Activated CD8-positive, alpha-beta memory T cell treated with anti-CD3 and anti-CD28 coated beads for 48 hours (primary cell): ENCODE measurements at places on chromosomes 1 and 21.
A peak's percentile ranks its signal among the peaks of the same experiment; 100 is the strongest.

GRCh38 chr1:159100589-159100988 is 24.0 kb upstream of the AIM2 start:
- DNase-seq = no peak

- DNase-seq = no peak
These were observed 122.1 kb downstream of the LRIG2 start for GRCh38 chr1:113194846-113195830.

DNA sequence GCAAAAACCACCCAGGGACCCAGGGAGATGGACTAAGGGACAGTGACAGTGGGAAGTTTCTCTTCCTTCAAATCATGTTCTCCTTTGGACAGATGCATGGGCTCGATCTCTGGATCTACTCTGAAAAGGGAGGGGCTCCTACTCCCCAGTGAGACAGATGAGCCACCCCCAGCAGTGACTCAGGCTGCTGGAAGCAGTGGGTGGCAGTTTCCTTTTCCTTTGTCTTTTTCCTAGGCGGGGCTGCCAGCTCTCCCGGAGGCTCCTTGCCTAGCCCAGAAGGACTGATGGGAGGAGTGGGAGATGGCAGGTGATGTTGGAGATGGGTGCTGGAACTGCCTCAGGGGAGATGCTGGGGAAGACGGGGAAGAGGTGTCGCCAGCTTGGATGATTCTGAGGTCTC is 41.0 kb upstream of the IGSF21 start:
- DNase-seq = no peak

- DNase-seq = no peak
These were observed 491 bp upstream of the RAP1A start for GRCh38 chr1:111618961-111619634.

DNA sequence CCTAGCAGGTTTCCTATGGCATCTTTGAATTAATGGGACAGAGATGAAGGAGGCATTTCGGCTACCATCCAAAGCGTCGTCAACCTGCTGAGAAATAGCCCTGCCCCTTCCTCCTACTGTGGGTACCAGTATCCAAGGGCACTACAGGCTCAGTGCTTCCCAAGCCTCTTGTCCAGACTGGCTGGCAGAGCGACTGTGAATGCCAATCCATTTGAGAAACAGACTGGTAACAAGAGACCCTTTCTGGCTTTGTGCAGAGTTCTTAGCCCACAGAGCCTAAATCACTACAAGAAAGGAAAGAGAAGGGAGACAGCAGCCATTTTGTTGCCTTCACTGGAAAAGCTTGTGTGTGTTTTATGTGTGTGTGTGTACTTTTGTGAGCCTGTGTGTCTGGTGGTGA is 115.5 kb downstream of the HMGB4 start:
- DNase-seq = no peak

- DNase-seq = peak; percentile 20
These were observed 37.0 kb downstream of the CAPN8 start for GRCh38 chr1:223628233-223629125.

DNA sequence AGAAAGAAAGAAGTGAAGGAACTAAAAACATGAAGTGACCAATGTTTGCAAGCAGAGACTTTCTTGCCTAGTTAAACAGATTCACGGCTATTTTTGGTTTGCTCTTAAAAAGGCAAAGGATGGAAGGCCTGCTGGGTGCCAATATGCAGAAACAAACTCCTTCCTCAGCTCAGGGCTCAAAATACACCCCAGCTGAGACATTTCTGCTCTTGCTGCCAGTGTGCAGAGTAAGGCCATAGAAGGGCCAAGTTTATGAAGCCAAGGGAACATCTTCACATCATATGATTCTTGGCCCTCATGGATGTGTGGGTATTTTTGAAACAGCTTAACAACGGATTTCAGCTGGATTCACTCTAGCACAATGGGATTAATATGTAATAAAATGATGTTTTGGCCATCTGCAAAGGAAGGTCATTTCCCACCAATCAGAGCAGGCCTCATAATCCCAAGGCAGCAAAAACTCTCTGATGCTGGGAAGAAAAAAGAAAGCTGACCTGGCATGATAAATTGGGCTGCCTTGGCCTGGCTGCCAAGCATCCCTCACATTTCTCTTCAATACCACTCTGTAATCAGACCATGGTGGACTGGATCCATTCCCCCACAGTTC is 70.7 kb downstream of the CAPZB start:
- DNase-seq = no peak

DNA sequence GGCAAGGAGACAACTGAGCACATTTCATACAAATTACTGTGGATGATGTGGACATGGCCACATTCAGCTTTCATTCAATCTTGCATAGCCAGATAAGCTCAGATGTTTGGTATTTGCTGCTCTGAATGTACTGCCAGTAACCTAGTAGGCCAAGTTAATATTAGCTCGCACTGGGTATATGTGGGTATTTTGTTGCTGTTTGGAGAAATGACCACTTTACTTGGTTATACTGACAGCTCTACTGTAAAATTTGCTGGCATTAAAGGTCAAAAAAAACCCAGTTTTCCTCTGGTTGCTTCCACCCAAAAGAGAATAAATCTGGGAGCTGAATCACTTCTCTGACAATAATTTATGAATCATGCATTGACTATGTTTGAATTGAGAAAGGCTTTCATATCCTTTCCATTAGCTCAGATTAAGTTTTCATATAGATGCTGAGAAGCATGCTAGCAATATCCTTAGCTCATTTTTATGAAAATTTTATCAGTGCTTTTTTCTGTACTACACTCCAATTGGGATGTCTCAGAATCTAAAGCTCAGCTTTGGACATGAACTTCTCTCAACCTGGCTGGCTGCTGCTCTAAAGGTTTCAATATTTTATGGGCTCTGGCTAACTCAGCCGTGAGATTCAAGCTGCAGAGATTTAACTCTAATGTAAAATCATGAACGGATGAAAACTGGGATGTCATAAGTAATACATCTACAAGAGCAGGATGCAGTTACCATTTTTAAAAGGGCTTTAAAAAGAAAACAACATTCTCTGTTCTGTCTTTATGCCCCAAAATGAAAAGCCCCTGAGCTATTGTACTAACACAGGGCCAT is 330.0 kb downstream of the BARHL2 start:
- no peak for DNase-seq

DNA sequence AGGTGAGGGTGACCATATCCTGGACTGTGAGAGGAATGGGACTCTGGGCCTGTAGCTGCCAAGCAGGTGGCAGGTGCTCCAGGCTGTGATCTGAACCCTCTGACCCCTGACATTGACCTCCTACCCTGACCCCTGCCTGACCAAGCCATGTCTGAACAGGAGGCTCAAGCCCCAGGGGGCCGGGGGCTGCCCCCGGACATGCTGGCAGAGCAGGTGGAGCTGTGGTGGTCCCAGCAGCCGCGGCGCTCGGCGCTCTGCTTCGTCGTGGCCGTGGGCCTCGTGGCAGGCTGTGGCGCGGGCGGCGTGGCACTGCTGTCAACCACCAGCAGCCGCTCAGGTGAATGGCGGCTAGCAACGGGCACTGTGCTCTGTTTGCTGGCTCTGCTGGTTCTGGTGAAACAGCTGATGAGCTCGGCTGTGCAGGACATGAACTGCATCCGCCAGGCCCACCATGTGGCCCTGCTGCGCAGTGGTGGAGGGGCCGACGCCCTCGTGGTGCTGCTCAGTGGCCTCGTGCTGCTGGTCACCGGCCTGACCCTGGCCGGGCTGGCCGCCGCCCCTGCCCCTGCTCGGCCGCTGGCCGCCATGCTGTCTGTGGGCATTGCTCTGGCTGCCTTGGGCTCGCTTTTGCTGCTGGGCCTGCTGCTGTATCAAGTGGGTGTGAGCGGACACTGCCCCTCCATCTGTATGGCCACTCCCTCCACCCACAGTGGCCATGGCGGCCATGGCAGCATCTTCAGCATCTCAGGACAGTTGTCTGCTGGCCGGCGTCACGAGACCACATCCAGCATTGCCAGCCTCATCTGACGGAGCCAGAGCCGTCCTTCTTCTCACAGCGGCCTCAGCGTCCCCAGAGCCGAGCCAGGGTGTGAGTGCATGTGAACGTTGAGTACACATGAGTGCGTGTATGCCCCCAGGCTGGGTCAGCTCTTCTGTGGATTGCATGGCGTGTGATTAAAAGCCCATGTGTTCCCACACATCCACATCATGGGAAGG is 3.1 kb downstream of the TMEM125 start:
- no peak for DNase-seq

DNA sequence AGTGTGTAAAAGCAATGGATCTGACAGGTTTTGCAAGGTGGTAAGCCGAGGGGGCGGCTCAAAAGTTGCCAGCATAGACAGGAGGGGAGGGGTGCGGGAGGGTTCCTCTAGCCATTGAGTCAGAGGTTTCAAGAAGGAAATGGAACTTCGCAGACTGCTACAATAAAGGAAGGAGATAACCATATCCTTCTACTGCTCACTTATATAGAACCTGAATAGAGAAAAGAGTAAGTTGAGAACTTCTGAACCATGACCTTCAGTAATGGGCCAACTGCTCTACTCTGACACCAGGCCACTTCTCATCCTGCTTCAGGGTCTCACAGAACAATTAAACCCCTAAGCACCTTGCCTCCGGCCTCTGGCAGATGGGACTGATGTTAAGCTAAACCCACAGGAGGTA is 26.3 kb upstream of the BCAR3 start:
- no peak for DNase-seq

DNA sequence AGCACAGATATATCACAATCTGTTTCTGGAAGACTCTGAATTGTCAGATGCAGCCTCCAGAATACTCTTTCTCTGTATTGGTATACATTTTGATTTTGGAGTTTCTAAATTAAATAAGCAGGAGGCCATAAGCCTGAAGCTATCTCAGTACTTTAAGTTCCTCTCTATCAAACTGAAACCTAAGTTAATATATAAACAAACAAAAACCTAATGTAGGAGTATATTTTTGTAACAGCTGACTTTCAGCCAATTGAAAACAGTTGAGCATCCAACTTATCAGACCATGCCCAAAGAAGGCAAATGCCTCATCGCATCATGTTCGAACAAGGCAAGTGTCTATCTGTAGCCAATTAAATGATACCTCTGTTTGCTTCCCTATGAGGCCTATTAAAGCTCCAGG is 1054.4 kb downstream of the AMY1C start:
- no peak for DNase-seq

- no peak for DNase-seq
These were observed 43.2 kb upstream of the LBR start for GRCh38 chr1:225471109-225471452.

DNA sequence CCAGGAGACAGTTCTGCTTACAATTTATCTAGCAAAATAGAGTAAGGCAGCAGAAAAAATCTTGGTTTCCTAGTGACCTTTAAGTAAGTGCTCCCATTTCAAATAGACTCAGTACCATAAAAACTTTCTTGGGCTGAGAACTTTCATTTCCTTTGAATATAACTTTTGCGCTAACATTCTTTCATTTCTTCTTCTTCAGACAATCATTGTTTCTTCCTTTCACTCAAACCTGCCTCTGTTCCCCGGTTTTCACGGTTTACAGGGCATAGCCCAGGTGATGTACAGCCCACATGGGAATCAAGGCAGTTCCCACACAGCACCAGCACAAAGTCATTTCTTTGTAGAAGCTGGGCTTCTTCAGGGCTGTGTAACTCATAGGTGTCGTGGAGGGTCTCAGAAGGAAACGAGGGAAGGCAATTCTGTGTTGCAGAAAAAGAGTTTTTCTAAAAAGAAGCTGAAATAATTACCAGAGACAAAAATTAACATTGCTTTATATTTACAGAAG is 611.6 kb downstream of the SMYD3 start:
- no peak for DNase-seq

DNA sequence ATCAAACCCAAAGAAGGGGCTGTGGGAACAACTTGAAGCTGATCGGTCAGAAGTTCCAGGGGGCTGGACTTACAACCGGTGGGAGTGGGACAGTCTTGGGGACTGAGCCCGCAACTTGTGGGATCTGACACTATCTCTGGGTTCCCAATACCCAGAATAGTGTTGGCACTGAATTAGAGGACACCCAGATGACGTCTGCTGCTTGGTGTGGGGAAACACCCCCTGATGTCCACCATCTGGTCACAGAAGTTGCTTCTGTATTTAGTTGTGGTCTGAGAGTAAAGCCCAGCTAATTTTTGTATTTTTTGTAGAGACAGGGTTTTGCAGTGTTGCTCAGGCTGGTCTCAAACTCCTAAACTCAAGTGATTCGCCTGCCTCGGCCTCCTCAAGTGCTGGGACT is 28.8 kb downstream of the SERBP1 start:
- DNase-seq = no peak

- no peak for DNase-seq
These were observed 12.8 kb downstream of the XCL1 start for GRCh38 chr1:168589167-168589566.

GRCh38 chr1:93811326-93812065 is 67.5 kb downstream of the DNTTIP2 start:
- no peak for DNase-seq

GRCh38 chr1:231926340-231926739 is 299.8 kb downstream of the DISC1 start:
- no peak for DNase-seq

GRCh38 chr1:35030756-35031446 is 844 bp downstream of the ZMYM6 start:
- DNase-seq = peak; percentile 31

DNA sequence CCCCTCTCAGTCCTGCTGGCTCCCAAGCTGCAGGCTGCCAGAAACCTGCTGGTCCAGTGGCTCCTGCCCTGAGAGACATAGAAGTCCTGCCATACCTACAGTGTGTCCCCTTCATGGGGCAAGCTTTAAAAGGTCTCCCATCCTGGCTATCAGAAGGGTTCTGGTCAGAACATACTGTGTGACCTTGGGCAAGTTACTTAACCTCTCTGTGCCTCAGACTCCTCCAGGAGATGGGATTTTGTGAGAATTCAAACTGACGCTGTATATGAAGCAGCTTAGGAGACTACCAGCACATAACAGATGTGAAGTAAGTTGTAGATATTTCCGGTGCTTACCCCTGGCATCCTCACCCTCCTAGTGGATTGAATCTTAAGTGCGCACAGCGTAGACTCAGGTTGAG is 8.7 kb upstream of the GJB5 start:
- DNase-seq = no peak

GRCh38 chr1:155697046-155697445 is 8.2 kb downstream of the DAP3 start:
- DNase-seq = no peak

DNA sequence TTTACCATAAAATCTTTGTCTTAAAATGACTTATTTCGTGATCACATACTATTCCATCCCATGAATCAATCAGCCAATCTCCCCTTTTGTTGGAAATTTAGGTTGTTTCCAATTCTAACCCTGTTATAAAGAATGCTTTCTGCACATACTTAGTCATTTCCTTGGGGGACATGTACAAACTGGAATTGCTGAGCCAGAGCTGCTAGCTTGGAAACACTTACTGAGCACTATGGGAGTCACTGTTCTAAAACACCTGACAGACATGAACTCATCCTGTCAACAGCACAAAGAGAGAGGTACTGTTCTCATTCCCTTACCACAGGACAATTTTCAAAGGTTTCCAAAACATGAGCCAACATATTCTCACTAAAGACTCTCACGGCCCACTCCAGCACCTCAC is 32.1 kb downstream of the AK2 start:
- no peak for DNase-seq

- DNase-seq = no peak
These were observed 86.9 kb downstream of the LRRC8D start for GRCh38 chr1:89907727-89908212.
